ENCODE measurements at places on chromosomes 11 and 22.

DNA sequence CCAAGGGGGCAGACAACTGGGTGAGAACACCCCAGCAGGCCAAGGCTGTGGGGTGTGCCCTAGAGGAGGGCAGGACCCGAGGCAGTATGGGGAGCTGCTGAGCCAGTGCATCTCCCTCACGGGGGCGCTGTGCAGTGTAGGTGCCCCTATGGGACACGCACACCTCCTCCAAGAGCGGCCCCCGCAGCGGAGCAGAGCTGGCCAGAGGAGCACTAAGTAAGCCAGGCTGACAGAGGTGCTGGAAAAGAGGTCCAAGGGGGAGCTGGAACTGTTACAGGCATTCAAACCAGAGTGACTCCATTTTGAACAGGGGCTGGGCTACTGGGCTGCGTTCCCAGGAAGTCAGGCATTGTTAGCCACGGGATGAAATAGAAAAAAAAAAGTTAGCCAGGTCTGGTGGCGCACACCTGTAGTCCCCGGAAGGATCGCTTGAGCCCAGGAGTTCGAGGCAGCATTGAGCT, 41.8 kb downstream of the TST start:
- peak; percentile 75 for DNase-seq

- DNase-seq = no peak
These were observed 247.9 kb upstream of the CNTN5 start for GRCh38 chr11:98772893-98773292.

GRCh38 chr22:42889304-42889703, 32.2 kb upstream of the ARFGAP3 start:
- DNase-seq = no peak

- no peak for DNase-seq
These were observed 98.7 kb downstream of the WNT7B start for GRCh38 chr22:45878051-45878781.

DNA sequence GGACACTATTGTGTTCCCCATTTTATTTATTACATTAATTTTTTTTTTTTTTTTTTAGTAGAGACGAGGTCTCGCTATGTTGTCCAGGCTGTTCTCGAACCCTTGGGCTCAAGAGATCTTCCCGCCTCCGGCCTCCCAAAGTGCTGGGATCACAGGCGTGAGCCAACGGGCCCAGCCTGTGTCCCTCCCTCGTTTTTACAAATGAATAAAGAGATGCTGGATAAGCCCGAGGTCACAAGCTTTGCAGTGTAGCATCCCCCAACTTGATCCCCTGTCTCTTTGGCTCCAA, 297 bp upstream of the MTFP1 start:
- DNase-seq = no peak

DNA sequence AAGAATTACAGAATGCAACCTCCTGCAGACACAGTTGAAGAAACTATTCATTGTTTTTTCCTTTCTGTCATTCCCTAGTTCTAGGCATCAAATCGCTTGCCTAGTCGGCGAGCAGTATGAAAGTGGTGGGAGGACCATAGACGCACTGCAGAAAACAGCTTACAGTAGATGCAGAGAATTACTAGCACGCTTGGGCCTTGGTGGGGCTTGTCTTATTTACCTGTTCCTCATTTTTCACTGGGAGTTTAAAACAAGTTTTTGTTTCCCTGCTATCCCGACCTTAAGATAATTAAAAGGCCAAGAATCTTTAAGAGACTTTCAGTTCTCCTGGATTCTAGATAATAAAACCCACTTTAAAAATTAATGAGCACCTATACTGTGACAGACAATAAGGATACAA, 713 bp upstream of the ARL14EP start:
- no peak for DNase-seq
